SW480 (cell line): ENCODE measurements at places on chromosomes 7 and 10.

- peak; percentile 83 for DNase-seq
Measured at GRCh38 chr7:91784469-91784868, 96.0 kb downstream of the MTERF1 start.

- no peak for DNase-seq
Measured at GRCh38 chr10:11448545-11449244, 162.8 kb downstream of the USP6NL start.

- no peak for DNase-seq
Measured at GRCh38 chr7:117772421-117772820, 100.8 kb downstream of the CTTNBP2 start.

DNA sequence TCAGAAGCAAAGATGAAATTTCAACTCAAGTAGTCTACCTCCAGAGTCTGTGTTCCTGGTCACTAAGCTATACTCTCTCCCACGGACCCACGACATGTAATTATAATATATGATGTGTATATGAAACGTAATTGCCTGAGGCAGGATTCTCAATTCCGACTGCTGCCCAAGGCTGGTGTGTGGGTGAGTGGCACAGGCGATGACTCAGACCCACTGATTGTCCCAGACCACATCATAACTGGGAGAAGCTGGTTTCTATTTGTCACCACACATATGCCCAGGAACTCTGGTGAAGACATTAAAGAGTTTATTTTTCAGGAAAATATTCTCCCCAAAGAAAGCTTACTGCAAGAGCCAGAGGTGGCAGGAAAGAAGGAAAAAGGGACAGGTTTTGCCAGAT is 219.3 kb downstream of the JAZF1 start:
- peak; percentile 96 for DNase-seq

GRCh38 chr10:133002685-133003084 is 60.3 kb upstream of the CFAP46 start:
- no peak for DNase-seq

GRCh38 chr7:30888747-30889146 is 22.9 kb upstream of the AQP1 start:
- peak; percentile 31 for DNase-seq

- no peak for DNase-seq
Measured at GRCh38 chr7:151063212-151063561, 3.8 kb downstream of the SLC4A2 start.

DNA sequence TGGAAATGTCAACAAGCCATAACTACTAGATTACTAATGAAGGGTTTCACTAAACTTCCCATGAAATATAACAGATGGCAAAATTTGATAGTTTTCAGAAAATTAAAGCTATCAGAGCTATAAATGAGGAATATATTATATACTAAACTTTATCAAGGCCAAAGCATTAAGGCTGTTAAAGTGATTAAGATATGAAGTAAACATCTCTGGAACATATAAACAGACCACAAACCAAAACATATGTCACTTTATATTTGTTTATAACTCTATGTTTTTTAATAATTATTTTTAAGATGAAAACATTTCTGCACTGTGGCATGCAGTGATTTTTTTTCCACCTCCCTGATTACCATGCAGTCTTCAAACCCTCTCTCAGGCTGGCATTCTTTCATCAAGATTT is 120.2 kb downstream of the REEP3 start:
- no peak for DNase-seq

DNA sequence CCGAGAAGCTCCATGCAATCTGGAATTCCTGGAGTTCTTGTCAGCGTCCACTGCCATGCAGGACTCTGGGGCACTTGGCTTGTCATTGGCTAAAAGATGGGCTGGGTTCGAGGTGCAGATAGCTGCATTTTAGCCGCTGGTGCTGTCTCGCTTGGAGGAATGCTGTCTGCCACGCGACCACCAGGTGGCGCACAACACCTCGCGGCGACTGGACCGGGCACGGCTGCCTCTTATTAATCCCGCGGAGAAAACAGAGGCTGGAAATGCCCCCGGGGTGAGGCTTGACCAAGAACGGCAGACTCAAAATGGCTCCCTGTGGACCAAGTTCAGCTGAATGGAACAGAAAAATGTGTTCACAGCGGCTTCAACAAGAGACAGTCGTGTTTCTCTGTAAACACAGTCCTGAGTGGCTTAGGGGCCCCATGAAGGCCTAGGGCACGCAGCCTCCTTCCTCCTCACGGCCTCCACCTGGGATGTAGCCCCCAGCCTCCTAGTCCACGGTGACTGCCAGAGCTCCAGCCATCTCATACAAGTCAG is 46.2 kb downstream of the AOC1 start:
- peak; percentile 60 for DNase-seq

- no peak for DNase-seq
Measured at GRCh38 chr7:23373151-23374004, 74.2 kb downstream of the MALSU1 start.

DNA sequence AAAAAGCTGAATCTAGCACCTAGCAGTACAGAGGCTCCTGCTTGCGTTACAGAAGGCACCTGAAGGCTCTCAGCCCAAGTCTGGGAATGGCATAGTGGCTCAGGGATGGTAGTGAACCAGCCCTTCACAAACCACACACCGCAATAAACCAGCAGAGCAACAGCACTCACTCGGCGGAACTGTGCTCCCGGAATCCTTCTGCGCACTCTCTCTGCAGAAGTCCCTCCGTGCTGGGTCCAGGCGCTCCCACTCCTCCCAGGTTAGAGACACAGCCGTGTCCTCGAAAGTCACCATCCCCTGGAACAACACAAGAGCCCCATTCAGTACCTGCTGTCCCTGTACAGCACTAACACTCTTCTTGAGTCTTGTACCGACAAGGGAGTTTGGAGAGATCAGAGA is 1.5 kb downstream of the ZNF394 start:
- DNase-seq: no peak

- no peak for DNase-seq
Measured at GRCh38 chr7:126525906-126526305, 726.8 kb downstream of the GRM8 start.

DNA sequence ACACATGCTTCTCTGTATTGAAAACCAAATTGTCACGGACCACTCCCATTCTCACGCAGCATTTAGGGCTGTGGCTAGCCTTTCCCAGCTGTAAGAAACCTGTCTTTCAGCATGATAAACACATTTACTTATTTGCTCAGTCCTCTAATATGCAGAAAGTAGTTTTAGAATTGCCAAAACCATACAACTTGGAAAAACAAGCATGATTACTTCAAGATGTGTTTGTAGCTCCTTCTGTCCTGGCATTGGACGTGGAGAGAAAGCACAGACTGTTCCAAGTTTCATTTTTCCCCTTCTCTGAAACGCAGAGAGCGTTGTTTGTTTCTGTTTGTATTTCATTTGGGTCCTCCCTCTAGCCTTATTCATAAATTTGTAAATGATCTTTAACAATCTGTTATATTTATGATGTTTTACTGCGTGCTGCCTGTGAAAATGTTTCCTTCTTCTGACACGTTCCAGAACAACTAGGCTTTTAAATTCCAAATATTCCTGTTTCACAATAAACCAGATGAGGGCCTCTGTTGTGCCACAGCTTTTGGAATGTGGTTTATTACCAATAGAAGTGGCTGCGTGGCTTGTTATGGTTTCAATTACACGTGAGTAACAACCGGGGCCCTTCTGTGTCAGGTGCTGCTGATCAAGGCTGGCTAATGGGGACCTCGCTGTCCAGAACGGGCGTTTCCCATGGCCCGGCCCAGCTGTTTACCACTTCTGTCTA is 26.1 kb downstream of the MNX1 start:
- no peak for DNase-seq

DNA sequence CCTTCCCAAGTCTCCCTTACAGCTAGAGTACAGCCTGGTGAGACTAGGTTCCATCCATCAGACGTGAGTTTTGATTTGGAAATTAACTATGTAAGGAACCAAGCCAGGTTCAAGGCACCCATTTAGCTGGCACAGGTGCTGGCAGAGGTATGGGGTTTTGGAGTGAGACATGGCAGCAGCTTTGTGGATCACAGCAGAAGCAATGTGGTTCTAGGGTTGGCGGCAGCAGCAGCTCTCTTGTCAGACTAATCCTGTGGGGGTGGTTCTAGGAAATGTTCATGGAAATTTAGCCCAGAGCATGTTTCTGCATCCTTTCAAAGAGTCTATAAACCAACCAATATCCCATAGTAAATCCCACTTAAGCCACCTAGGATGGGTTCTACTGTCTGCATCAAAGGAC is 142.2 kb downstream of the DOCK4 start:
- DNase-seq: no peak

DNA sequence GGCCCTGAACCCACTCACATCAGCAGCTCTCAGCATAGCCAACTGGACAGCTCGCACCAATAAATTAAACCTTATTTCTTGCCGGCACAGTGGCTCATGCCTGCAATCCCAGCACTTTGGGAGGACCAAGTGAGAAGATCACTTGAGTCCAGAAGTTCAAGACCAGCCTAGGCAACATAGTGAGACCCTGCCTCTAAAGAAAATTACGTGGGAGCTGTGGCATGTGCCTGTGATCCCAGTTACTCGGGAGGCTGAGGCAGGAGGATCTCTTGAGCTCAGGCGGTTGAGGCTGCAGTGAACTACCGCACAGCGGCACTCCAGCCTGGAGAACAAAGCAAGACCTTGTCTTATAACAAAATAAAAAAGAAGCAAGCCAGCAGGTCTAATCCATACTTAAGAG is 75.7 kb downstream of the SEPTIN14 start:
- DNase-seq: no peak

DNA sequence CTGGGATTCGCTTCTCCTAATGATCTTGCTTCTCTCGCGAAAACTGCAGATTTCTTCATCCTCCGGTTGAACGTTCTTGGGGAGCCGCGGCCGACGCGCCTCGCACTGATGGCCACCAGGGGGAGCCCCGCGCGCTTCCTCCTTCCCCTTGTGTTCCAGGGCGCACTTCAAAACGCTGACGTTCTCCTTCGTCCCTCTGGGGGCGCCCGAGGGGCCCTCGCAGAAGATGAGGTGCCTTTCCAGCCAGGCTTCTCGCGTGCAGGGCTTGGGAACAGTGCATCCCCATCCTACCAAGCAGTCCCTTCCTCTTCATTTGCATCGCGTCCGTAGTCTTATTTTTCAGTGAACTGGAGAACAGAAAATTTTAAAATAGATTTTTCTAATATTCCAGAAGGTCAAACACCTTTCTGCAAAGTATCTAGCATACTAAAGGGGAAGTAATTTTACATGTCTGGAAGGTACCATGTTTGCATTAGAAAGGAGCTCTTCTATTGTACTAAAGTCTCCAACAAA is 22.5 kb downstream of the GSTO2 start:
- peak; percentile 85 for DNase-seq

DNA sequence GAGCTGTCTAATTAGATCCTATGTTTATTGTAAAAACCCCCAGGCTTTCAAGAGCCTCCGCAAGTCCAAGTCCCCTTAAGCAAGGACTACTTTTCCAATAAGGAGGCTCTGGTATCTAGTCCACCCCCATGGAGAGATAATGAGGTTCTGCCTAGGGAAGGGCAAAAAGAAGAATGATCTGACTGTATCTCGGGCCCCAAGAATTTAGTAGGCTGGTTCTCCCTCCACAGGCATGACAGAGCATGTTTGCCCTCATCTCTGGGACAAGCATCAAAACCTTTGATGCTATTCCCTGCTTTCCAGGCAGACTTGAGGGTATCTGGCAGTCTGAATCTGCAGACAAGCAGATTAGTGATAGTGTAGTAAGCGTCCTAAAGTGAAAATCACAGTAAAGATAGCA is 19.0 kb downstream of the ABCB1 start:
- no peak for DNase-seq

DNA sequence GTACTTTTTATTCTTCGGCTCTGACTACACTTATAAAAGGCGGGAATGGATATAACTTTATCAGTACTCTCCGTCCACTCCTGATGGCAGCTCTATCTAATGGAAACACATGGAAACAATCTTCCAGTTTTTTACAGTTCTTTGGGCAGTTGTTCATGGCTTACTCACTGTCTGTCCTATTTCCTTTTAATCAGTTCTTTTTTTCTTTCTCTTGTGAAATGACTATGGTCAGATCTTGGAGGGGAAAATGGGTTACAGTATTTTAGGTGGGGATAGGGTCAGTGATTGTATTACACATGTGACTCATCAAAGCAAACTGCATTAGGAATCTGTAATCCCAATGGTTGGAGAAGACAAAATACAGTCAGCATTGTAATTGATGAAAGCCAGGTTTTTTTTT is 112.4 kb downstream of the BICC1 start:
- DNase-seq: no peak

DNA sequence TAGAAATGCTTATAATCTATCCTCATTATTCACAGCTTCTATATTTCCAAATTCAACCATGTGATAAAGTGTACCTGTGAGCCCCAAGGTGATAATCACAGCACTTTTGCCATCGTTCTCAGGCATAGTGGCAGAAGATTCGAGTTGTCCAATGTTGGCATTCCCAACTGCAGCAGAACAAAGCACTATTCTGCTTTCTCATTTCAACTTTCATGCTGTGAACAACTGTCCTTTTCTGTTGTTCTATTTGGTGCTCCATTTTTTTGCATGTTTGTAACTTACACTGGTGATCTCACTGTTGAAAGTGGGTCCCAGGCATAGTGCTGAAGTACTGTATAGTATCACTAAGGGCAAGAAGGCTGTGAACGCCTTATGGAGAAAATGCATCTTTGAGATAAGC is 438.2 kb downstream of the PAXIP1 start:
- DNase-seq: no peak

- DNase-seq: no peak
Measured at GRCh38 chr10:88115407-88115806, 252.0 kb downstream of the PTEN start.

DNA sequence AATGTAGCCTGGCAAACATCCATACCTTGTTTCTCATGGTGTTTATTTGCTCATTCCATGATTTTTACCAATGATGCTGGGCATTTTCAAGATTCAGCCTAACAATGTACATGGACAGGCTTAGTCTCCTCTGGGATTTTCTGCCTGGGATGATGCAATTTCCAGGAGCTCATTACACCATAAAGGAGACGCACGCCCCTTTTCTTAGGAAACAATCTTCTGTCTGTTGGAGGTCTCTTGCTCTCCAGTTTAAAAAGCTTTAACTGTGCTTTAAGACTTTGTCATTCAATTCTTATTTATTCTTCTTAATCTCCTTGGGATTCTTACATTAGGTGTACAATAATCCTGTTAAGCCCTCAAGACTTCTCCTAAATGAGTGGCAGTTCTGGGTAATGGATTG is 150.3 kb upstream of the NRP1 start:
- DNase-seq: no peak

GRCh38 chr7:42495256-42495655 is 258.2 kb upstream of the GLI3 start:
- DNase-seq: no peak

GRCh38 chr7:83248000-83248399 is 85.3 kb upstream of the PCLO start:
- DNase-seq: no peak

- peak; percentile 98 for DNase-seq
Measured at GRCh38 chr10:30387646-30388243, 38.7 kb upstream of the MTPAP start.

DNA sequence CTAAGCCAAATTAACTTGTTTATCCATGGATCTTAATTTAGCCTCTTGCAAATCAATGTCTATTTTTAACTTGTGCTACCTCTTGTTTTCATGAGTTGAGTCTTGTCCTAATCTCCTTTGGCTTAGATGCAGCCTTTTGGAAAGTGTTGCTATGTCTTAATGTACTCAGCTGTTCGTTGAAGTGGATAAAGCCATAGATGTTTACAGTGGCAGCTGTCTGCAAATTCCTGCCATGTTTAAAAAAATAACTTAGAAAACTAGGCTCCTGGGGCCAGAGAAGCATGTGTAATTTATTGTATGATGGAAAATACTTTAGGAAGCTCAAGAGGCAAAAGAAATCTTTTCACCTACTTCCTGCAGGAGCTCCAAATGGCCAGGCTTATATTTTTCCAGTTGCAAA is 253.1 kb upstream of the RHOBTB1 start:
- DNase-seq: no peak

- DNase-seq: no peak
Measured at GRCh38 chr10:130066743-130067142, 43.9 kb downstream of the C10orf143 start.
